ENCODE measurements at places on chromosomes 3 and 15.

DNA sequence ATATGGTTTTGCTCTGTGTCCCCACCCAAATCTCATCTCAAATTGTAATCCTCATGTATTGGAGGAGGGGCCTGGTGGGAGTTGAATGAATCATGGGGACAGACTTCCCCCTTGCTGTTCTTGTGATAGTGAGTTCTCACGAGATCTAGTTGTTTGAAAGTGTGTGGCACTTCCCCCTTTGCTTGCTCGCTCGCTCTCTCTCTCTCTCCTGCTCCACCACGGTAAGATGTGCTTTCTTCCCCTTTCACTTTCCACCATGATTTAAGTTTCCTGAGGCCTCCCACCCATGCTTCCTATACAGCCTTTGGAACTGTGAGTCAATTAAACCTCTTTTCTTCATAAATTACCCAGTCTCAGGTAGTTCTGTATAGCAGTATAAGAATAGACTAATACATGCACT, 60.7 kb downstream of the GSK3B start:
- no peak for DNase-seq

- no peak for DNase-seq
Observed at GRCh38 chr3:122697952-122698620, 17.4 kb downstream of the PARP14 start.

DNA sequence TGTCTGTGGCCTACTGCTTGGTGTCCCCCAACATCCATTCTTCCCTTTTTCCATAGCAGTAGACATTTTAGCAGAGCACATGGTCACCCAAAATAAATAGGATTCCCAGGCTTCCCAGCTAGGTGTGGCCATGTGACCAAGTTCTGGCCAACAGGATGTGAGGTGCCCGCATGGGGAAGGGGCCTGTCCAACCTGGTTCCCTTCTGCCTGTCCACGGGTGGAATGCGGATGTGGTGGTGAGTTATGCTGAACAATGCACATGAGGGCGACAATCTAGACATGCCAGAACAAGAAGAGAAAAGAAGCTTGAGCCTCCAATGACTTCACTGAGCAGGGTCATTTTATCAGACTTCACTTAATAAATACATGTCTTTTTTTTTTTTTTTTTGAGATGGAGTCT, 77.6 kb upstream of the DLG1 start:
- DNase-seq: no peak

DNA sequence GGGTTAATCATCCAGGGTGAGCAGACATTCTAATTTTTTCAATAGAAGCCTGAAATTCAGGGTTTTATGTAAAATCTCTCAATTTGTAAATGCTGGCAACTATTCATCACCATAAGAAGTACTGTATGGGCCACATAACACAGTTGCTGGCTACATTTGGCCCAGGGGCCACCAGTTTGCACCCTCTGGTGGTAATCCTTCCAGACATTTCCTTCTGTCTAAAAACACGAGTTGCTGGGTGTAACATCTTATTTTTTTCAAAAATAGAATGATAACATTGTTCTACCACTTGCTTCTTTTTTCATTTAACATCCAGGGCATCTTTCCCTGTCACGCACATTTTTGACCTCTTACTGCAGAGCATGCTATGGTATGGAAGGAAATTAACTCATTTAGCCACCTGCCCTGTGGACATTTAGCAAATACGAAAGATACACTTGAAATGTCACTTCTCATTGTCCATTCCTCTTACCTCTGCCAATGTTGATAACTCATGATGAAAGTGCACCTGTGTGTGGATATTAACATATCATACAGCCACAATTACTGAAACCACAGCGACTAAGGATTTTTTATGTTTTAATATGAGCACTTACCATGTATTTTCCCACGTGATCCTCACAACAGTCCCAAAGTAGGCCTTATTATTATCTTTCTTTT, 117.5 kb upstream of the ARHGEF3 start:
- no peak for DNase-seq

- DNase-seq: no peak
Observed at GRCh38 chr15:39149636-39150150, 431.2 kb upstream of the THBS1 start.

DNA sequence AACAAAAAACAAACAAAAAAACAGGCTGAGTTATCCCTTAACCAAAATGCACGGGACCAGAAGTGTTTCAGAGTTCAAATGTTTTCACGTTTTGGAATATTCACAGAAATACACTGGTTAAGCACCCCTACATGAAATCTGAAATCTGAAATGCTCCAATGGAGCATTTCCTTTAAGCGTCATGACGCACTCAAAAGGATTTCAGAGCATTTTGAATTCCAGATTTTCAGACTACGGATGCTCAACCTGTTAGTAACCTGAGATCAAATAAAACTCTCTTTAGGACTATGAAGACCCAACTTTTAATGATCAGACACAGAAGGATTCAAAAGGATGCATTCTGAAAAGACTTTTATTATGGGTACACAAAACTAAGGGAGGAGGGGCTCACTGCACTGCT, 9.6 kb downstream of the CLPX start:
- DNase-seq: no peak

DNA sequence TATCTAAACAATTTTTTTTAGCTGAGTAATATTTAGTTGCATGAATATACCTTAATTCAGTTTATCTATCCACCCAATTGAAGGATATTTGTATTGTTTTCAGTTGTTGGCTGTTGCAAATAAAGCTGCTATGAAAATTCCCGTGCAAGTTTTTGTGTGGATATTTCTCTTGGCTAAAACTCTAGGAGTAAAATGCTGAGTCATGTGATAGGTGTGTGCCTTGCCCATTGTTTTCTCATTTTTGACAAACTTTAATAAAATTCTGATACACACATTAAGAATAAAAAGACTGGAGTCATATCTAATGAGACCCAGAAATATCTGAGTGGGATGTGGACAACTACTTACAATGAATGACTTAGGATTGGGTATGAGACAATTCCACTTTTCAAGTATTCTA, 78.6 kb downstream of the MDFIC2 start:
- DNase-seq: no peak

- no peak for DNase-seq
Observed at GRCh38 chr15:29770796-29771195, 51.5 kb downstream of the TJP1 start.

GRCh38 chr3:192169332-192169915, 557.9 kb downstream of the FGF12 start:
- DNase-seq: no peak

- no peak for DNase-seq
Observed at GRCh38 chr15:54528021-54528420, 549.8 kb downstream of the UNC13C start.

Data from stimulated activated CD4-positive, alpha-beta T cell treated with anti-CD3 and anti-CD28 coated beads, Interleukin-12 subunit alpha, Interleukin-12 subunit beta, amount 100 ng/mL, for 24 hours (primary cell).